ENCODE measurements at places on chromosomes 1 and 21.
A peak's percentile ranks its signal among the peaks of the same experiment; 100 is the strongest.

DNA sequence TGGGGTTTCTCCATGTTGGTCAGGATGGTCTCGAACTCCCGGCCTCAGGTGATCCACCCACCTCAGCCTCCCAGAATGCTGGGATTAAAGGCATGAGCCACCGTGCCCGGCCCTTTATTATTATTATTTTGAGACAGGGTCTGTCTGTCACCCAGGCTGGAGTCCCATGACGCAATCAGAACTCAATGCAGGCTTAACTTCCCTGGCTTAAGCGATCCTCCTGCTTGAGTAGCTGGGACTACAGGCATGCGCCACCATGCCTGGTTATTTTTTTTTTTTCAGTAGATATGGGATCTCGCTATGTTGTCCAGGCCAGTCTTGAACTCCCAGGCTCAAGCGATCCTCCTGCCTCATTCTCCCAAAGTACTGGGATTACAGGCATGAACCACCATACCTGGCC is 47.1 kb upstream of the CITED4 start:
- no peak for DNase-seq

DNA sequence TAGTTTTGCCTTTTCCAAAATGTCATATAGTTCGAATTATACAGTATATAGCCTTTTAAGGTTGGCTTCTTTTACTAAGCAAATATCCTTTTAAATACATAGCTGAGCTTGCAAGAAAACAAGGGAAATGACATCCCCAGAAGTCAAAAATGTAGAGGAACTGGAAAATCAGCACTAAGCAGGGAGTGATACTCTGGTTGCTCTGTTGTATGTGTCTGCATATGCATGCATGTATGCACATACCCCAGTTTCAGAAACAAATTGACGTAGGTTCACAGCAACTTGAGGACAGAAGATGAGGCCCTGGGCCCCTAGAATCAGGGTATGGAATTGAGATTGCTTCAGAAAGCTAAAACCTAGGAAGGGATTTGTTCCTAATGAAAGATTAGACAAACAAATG is 75.1 kb upstream of the GNG4 start:
- DNase-seq, result no peak

GRCh38 chr1:227124473-227124872 is 184.4 kb downstream of the COQ8A start:
- no peak for DNase-seq

GRCh38 chr1:225318706-225319575 is 108.9 kb downstream of the LBR start:
- peak; percentile 47 for DNase-seq

DNA sequence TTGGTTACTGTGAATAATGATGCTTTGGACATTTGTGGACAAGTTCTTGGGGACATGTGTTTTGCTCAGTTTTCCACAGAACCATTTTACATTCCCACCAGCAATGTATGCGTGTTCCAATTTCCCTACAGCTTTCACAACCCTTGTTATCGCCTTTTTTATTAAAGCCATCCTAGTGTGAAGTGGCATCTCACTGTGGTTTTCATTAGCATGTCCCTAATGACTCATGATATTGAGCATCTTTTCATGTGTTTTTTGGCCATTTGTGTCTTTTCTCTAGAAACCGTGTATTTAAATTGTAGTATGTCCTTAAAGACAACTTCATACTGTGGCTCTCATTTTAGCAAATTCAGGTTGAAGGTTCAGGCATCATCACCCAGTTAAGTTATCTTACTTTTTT is 132.1 kb downstream of the TGFBR3 start:
- DNase-seq, result no peak

DNA sequence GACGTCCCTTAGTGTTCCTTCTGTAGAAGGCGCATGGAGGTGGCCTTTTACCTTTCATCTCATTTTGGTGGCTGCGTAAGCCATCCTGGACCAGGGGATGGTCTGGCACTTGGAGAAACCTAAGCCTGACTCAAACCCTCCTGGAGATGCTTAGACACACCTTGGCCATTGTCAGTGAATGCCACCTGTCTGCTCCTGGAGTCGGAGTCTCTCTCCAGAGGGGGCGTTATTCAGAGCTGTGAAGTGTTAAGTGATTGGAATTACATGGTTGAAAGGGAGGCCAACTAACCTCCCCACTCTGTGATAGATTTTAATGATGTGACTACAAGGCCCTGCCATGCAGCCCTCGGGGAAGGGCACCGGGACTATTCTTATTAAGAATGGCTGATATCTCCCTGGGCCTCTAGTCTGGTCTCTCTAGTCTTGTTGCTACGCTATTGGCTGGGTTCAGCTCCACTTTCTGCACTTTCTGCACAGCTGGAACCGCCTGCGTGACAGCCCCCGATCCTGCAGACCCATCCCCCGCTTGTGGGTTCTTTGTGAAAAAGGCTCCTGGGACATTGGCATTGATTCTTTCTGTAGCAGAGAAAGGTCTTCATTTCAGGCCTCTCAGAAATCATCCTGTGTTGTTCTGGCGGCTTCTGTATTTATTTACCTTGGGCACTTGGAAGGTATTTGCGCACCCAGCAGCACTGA is 4.2 kb downstream of the RASSF5 start:
- peak; percentile 47 for DNase-seq

GRCh38 chr1:201649761-201650622 is 111.1 kb downstream of the NAV1 start:
- peak; percentile 83 for DNase-seq

GRCh38 chr1:221743416-221744208 is 1.7 kb upstream of the DUSP10 start:
- DNase-seq, result peak; percentile 47

GRCh38 chr21:42003051-42003461 is 7.1 kb downstream of the ZBTB21 start:
- no peak for DNase-seq

DNA sequence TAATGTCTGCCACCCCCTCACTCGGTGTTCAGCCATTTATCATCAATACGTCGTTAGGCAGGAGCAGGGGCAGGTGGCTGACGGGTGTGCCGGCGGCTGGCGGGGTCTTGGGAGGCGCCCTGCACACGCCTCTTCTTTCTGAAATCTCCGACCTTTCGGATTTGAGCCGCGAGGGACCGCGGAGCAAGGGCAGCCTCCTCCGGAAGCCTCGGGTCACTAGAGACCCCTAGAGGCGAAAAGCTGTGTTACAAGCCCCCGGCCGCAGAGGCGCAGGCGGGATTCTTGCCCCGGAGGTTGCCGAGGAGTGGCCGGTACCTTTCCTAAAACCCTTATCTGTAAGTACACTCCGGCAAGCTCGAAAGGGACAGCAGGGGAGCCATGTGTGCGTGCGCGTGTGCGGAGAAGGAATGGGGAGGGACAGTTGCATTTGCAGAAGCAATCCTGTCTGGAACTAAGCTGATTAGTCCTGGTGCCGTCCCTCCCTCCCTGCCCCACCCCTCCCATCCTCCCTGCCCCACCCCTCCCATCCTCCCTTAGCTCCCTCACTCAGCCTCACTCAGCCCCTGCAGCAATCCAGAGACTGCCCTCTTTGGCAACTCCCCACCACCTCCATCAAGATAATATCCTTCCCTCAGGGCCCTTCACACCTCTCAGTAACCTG is 11.0 kb downstream of the BRINP2 start:
- peak; percentile 81 for DNase-seq

DNA sequence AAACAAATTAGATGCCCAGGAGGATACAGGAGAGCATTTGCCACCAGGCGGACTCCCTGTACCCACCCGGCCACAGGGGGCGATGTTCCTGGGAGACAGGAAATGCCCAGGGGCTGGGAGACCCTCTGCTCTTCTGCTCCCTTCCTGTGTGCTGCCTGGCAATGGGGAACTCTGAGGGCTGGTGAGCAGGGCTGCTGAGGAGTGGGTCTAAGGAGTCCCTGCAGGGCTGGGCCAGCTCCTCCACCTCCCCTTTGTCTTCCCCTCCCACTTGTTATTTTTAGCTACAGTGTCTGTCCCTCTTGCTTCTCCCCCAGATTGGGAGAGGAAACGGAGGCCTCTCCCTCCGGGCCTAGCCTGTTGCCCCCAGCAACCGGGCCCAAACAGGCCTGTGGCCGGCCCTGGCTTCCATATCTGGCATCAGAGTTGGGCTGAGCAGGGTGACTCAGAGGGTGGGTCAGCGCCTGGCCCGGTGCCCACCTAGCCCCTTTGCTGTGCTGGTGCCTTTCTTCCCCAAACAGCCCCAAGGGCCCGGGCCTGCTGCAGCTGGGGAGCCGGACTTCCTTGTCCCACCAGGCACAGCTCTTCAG is 11.6 kb downstream of the LMNA start:
- DNase-seq, result no peak

- no peak for DNase-seq
These were observed 2.2 kb downstream of the ELOA start for GRCh38 chr1:23745515-23745914.

GRCh38 chr1:205794011-205794730 is 18.8 kb downstream of the SLC41A1 start:
- no peak for DNase-seq

GRCh38 chr1:221877311-221877710 is 135.4 kb upstream of the DUSP10 start:
- DNase-seq, result no peak

DNA sequence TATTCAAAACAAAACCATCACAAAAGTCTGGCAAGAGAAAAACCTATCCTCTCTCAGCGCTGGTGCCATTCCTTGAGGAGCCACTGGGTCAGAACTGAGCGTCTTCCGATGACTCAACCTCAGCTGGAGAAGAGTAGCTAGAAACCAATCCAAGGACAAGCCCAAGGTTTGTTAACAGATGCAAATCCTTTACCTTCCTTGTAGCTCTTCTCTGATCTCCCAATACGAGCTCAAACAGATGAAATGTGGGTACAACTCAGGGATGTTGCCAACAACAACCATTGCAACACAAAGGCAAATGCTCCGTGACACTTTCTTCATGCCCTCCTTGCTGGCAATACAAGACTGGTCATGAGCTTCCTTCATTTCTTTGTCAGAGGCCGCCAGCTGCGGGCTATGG is 337.1 kb downstream of the SIPA1L2 start:
- DNase-seq, result peak; percentile 78

GRCh38 chr1:110328274-110328673 is 10.9 kb upstream of the RBM15 start:
- no peak for DNase-seq

DNA sequence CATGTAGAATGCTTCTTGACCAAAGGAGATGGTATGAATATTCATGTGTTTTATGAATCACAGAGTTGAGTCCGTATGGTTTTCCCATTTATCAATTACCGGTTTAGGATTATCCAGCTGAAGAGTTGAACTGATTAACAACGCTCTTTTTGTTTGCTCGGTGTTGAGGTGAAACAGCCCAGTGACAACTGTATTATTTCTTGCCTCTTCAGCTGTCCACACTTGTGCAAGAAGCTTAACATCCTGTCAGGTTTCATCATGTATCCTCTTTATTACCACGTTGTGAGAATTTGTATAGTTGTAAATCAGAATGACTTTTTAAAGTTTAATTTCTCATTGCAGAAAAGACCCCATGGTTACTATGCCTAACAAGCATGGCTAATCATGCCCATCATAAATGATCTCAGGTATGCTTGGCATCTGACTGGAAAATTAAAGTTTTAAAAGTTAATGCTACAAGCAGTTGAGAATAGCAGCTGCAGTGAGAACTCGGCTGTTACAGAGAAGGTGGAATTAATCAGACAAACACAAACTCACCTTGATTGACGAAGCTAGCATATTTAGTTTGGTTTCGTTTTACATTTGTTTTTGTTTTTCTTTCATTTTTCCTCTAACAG is 563.2 kb upstream of the ADGRL2 start:
- no peak for DNase-seq

DNA sequence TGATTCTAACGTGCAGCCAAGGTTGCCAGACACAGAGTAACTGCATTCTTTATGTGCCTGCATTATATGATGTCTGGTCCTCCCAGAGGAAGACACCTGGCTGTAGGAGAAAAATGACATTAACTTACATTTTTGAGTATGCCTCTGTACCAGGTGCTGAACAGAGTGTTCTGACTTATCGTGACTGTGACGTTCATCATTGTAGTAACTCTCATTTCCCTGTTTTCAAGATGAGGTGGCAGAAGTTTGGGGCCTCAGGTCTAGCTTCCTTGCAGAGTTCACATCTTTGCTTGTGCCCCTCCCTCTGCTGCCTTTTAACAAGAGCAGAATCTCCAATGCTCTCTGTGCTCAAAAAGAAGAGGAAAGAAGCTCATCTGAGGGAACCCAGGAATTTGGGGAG is 488.0 kb downstream of the AJAP1 start:
- no peak for DNase-seq

- DNase-seq, result no peak
These were observed 8.5 kb upstream of the EXO1 start for GRCh38 chr1:241839369-241839979.

- DNase-seq, result no peak
These were observed 3.5 kb downstream of the EPHX1 start for GRCh38 chr1:225813214-225813964.

DNA sequence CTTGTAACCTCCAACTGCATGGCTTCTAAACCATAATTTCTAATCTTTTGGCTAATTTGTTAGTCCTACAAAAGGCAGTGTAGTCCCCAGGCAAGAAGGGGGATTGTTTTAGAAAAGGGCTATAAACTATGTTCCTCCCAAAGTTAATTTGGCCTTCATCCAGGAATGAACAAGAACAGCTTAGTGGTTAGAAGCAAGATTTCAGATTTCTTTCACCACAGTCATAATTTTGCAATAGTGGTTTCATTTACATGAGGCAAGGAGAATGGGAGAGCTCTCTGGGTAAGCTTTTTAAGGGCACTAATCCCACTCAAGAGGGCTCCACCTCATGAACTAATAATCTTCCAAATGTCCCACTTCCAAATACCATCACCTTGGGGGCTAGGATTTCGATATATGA is 1353.9 kb downstream of the NCAM2 start:
- no peak for DNase-seq

DNA sequence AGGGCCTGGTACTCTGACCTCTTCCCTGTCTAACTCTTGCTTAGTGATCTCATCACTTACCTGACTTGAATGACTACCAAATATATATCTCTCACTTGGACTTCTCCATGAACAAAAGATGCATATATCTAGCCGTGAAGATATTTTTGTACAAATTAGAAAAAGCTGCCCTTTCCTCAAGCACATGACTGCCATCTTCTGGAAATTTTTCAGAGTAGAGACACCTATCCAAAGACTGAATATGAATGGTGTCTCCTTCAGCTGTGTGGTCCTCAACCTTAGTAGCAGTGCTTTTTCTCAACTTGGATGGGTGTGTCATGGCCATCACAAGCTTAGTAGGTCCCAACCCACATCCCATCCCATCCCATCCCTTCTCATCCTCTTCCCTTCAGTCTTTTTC is 142.3 kb downstream of the DNM3 start:
- DNase-seq, result no peak

DNA sequence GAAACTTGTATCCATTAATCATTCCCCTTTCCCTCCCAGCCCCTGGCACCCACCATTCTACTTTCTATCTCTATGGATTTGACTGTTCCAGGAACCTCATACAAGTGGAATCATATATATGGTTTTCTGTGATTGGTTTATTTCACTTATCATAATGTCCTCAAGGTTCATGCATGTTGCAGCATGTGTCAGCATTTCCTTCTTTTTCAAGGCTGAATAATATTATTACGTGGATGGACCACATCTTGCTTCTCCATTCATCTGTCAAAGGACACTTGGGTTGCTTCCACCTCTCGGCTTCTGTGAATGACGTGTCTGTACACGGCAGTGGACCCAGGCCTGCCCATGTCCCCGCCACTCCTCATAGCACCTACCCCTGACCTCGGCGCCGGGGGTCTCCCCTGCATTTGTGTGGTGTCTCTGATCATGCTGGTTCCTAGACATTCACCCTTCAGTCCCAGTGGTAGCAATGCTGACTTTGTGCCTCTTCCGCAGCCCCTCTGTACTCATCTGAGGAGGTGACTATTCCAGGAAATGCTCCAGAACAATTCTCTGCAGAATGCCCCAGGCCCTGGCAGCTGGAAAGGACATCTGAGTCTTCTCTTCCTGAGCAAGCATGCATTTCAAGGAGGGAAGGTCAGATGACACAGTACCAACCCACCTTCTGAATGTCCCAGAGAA is 136.9 kb downstream of the PSMG1 start:
- DNase-seq, result no peak

Data from NCI-H1092 treated with DMSO at 0.1 percent for 48 hours (cell line).